ENCODE measurements at places on chromosomes 3 and 15.

GRCh38 chr15:90009301-90010022 is 8.3 kb downstream of the ZNF710 start:
- no peak for DNase-seq

DNA sequence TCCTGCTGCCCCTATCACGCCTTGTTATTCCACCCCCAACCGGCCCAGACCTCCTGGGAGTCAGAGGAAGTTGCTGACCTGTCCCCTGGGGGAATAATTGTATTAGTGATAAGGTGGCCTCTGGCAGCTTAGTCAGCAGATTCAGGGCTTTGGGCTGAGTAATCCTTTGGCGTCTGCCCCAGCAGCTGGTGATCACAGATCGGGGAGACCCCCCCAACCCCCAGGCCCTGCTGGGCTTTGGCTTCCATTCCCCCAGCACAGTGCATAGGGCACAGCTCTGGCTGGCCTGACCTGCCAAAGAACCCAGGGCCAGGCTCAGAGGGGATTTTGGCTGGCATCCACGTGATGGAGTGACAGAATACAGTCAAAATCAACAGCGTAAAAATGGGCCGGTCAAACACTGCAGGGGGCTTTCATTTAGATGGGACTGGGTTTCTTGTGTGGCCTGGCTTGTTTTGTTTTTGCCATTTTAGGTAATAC is 3.9 kb upstream of the NR2E3 start:
- no peak for DNase-seq

- no peak for DNase-seq
These were observed 571.8 kb downstream of the TUSC7 start for GRCh38 chr3:117281371-117281770.

- no peak for DNase-seq
These were observed 175.0 kb downstream of the C3orf38 start for GRCh38 chr3:88324788-88325187.

DNA sequence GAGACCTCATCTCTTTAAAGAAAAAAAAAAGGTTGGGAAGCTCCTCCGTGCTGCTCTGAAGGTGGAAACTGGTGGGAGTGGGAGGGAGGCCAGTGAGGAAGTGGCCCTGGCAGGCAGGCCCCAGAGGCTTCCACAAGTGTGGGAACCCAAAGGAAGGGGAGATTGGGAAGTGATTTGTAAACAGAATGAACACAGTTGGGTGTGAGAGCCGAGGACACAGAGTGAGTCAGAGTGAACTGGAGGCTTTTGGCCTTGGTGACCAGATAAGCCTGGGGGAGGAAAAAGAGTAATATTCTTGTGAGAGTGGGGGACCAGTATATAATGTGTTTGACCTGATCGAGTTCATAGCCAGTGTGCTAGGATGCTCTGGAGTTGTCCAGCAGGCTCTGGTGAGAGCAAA is 23.0 kb downstream of the MKRN2 start:
- no peak for DNase-seq

Data from stimulated activated naive CD8-positive, alpha-beta T cell treated with anti-CD3 and anti-CD28 coated beads, Interleukin-15, Interleukin-2, amounts not matched to agents 100 U/mL and 50 U/mL, for 24 hours (primary cell).